Thymus (tissue), 14 donors: ENCODE measurements at places on chromosomes 6 and 20. TPM values are rescaled to one million over a fixed set of nuclear protein-coding genes. Genes with fewer than 3 reads are reported as not detected.

- DNase-seq: no peak
Measured at GRCh38 chr6:39669207-39669972, 55.8 kb downstream of the KIF6 start.

The NT5E gene
- total RNA-seq: 3.6 TPM

DNA sequence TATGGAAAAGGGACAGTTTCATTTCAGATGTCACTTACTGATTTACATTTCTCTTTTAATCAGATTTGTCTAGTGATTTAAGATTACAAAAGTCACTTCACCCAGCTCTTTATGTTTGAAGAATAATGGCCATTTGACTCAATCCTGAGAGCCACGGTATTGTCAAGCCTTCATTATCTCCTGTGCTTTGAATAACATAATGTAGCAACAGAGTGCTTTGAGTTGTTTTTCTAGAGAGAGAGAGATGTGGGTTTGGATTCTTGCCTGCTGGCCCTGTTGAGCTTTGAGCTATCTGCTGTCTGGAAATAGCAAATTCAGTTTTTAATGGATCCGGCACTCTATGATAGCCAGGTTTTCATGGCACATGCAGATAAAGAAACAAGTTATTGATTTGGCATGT is 478.4 kb upstream of the SOX4 start:
- no peak for DNase-seq

The PCMT1 gene
- 70.6 TPM for total RNA-seq

DNA sequence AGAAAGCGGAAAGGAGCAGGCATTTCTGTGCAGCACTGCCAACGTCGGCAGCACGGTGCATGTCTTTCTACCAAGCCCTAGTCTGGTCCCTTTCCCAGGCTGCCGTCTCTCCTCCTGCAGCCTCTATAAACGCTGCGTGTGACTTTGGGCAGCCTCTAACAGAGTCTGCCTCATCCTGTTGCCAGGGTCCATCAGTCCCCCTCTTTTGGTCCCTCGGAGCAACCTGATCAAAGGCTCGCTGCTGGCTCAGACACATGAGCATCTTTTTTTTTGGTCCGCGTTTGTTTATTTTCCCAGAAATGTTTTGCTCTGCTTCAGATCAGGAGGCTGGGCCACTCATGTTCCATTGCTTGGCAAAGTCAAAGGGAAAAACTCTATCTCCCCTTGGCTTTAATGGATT is 166.8 kb upstream of the CST7 start:
- DNase-seq: no peak
